ENCODE measurements at places on chromosomes 6 and 20.
A peak's percentile ranks its signal among the peaks of the same experiment; 100 is the strongest.

DNA sequence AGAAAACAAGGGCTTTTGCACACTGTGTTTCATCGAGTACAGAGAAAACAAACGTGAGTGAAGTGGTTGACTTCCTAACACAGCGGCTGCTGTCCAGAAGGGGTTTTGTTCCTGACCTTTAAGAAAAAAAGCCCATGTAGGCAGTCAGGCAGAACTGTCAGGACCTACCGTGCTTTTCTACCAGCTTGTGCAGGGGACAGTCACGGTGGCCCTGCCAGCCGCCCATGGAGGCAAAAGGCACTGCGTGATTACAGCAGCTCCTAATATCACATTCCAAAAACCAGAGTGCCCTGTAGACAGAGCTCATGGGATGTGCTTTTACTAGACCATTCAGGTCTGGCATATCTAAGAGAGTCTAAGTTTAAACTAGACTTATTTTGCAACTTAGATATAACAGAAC is 12.2 kb downstream of the TNFAIP3 start:
- no peak for DNase-seq

GRCh38 chr20:2814587-2815051 is at the start of gene C20orf141:
Gene C20orf141 (plus strand): TSS chr20:2814987. CDS start chr20:2815185, 198 bp downstream.
- no peak for DNase-seq

DNA sequence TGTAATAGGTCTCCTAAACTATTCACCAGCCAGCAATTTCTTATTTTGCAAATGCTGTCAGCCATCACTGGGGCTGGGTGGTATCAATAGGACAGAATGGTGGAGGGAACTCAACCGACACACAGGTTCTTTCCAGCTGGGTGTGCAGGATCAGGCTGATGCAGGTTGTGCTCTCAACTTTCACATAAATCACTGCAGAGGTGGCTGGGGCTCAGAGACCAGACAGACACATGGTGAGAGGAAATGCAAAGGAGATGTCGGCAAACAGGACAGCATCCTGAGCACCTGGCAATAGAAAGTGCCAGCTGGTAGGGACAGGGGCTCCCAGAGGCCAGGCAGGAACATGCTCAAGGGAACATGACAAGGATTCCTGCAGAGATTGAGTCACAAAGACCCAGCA is 254.9 kb downstream of the SOD2 start:
- DNase-seq = no peak

- no peak for DNase-seq
These were observed 127.5 kb upstream of the CCDC28A start for GRCh38 chr6:138645976-138646640.

DNA sequence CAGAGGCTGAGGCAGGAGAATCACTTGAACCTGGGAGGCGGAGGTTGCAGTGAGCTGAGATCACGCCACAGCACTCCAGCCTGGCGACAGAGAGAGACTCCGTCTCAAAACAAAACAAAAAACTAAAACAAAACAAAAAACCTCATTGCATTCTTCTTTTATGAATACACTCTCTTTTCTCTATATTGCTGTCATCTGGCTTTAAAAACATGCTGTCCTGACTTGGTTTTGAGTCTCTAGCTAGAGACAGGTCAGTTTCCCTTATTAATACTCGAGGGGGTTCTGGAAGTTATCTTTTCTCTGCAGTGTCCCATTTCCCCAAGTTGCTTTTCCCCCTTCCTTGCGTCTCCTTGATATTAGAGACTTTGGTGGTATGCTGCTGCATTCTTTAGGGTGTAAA is 50.9 kb downstream of the RIOK1 start:
- DNase-seq = no peak

GRCh38 chr20:59775687-59776055 is 157.8 kb downstream of the SYCP2 start:
- DNase-seq = no peak

- DNase-seq = peak; percentile 4
These were observed 86.1 kb upstream of the STMND1 start for GRCh38 chr6:17015551-17016381.

DNA sequence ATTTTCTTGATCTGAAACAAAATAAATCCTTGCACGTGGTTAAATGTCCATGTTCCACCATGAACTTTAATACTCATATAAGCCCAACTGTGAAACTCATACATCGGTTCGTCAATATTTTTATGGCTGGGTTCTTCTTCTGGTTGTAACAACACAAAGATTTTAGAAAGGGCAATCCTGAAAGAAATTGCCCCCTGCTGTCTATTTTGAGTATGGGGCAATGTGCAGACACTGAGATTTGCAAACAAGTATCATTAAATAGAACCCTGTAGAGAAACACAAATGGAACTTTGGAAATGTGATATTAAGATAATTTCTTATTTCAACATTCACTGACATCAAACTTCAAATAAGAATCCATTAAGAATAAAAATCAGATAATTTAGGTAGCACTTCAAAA is 80.2 kb upstream of the PHACTR1 start:
- no peak for DNase-seq

GRCh38 chr6:166168616-166169548 is 1.2 kb upstream of the TBXT start:
- no peak for DNase-seq

DNA sequence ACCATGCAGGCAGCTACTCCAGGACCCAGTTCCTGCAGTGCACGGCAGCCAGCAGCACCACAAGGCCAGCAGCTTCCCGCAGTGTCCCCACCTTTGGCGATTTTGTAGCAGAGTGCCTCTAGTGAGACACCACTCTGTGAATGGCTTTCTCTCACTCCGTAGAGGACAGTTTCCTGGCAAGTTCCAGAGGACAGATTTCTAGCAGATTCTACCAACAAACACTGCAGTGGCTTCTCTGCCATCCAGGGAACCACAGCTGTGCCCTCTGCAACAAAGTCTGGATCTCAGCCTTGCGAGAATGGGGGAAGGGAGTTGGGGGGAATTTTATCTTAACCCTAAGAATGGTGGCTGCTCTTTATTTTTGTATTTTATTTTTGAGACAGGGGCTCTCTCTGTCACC is 28.7 kb downstream of the SNHG17 start:
- DNase-seq = no peak

DNA sequence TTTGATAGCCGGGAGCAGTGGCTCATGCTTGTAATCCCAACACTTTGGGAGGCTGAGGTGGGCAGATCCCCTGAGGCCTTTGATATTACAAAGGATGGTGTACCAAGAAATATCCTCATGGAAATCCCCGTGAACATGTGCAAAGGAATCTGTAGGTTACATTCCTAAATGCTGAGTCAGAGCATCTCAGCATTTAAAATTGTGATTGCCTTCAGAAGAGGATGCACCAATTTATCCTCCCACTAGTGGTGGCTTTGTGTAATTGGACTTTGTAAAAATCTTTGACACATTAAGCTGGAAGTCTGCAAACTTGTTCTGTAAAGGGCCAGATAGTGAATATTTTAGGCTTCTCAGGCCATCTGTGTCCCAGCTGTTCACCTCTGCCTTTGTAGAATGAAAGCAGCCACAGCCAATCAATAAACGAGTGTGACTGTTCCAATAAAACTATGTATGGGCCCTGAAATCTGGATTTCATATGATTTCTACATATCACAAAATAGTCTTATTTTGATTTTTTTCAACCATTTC is 11.8 kb downstream of the TMEM14B start:
- DNase-seq = no peak
